ENCODE measurements at places on chromosomes 3 and 15. TPM values are rescaled to one million over a fixed set of nuclear protein-coding genes. Genes with fewer than 3 reads are reported as not detected.

DNA sequence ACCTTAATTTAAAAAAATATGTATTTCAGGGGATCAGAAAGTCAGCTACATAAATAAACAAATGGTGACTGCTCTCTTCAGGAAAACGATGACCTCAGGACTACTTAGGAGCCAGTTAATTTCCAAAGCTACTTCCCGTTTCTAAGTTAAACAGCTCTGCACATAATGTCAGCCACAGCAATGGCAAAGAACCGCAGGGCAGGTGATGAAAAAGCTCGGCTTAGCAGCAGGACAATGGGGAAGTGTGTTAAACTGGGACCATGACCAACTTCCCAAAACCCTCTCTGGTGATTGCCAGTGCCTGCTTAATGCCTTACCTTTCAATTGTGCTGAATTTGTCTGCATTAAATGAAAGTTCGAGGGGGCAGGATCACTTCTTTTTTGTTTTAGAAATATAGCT, 258.9 kb downstream of the FHIT start:
- no peak for DNase-seq

DNA sequence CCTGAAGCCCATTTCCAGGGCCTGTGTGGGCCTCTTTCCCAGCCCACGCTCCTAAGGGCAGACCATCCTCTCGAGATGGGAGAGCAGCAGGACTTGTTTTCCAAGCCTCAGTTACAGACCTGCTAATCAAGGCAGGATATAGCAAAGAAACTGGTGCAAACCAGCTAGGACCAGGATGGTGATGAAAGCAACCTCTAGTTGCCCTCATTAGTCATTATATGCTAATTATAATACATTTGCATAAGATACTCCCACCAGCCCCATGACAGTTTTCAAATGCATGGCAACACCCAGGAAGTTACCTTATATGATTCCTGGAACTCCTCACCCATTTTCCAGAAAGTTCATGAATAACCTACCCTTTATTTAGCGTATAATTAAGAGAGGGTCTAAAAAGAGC, 34.4 kb upstream of the TRH start:
- DNase-seq: peak; percentile 42

DNA sequence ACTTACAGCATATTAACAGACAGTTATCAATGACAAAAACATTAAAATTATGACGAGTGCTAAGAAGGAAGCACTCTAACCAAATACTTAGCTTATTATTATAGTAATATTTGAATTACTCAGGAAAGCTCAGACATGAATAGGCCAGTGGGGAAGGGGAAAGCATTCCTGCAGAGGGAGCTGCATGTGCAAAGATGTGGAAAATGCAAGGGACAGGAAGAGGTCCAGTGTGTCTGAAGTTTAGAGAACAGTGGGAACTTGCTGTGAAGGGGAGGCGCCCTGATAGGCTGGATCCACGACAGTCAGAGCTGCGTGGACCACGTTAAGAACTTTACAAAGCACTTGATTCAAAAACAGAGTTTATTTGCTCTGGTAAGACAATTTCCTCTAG, 1.2 kb upstream of the SPICE1 start:
- peak; percentile 5 for DNase-seq

- DNase-seq: peak; percentile 29
These were observed 44.1 kb downstream of the CTXND1 start for GRCh38 chr15:80207887-80208286.

DNA sequence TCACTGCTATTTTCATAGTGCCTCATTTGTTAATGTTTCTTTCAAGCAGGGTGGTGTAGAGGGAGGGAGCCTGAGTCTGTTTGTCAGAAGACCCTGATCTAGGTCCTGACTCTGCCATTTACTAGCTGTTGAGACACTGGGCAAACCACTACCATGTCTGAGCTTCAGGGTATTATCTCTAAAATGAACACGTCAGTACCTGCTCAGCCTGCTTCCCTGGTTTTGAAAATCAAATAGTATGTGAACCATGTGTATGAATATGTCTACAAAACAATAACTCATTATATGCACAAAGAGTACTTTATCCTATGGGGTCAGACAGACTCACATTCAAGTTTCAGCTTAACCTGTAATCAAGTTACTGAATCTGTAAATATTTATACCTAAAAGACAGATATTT, 25.1 kb downstream of the SYNPR start:
- DNase-seq: no peak

HIGD2B gene
- not detected for polyA plus RNA-seq

GRCh38 chr3:177421481-177421785, 224.2 kb upstream of the TBL1XR1 start:
- DNase-seq: no peak

- no peak for DNase-seq
These were observed 24.9 kb upstream of the SENP5 start for GRCh38 chr3:196842567-196843434.

- peak; percentile 74 for DNase-seq
These were observed 82.9 kb upstream of the THBS1 start for GRCh38 chr15:39497759-39498565.

GRCh38 chr15:40240619-40241221, 1.9 kb downstream of the PAK6 start:
- DNase-seq: no peak

DNA sequence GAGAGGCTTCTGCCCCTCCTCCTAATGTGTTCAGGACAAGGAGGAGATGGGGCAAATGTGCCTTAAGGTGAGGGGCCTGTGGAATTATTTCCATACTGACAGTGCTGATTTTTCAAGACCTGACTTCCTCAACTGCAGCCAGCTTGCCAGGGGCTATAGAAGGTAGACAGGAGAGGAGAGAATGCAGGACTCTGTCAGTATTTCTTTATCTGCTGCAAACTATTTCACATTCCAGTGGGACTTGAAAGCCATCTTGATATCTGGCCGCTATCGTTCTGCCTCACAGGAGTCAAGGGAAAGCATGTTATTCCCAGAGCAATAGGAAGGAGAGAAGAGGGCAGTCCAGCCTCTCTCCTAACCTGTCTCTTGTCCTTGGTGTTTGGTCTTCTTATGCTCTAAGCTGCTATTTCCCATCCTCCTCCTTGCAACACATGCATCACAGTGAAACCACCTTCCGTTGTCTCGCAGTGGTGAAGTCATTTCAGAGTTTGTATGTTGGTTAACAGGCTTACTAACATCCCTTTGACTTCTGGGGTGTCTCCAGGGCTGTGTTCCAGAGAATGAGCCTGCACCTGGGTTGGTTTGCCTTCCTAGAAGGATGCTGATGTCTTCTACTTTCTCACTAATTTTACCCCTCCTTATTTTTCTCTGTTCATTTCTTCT, 95.1 kb upstream of the MRPS22 start:
- no peak for DNase-seq

PRR20G gene
- polyA plus RNA-seq: not detected

DNA sequence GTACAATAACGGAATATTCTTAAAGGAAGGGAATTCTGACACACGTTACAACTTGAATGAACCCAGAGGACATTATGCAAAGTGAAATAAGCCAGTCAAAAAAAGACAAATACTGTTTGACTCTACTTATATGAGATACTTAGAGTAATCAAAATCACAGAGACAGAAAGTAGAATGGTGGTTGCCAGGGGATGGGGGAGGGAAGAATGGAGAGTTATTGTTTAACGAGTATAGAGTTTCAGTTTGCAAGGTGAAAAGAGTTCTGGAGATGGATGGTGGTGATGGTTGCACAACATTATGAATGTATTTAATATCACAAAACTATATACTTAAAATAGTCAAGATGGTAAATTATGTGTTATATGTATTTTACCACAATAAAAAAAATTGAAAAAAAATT, 112.9 kb upstream of the ARHGEF3 start:
- no peak for DNase-seq

TRPM1 gene
- polyA plus RNA-seq: not detected

- peak; percentile 21 for DNase-seq
These were observed 148.6 kb upstream of the CDIN1 start for GRCh38 chr15:36430726-36431265.

CYP1A2 gene
- polyA plus RNA-seq: not detected

THUMPD3 gene
- polyA plus RNA-seq: 28.5 TPM

GRCh38 chr3:184299488-184300377, 692 bp downstream of the PSMD2 start:
- peak; percentile 86 for DNase-seq

- no peak for DNase-seq
These were observed 27.6 kb downstream of the ABHD5 start for GRCh38 chr3:43718296-43718695.

DNA sequence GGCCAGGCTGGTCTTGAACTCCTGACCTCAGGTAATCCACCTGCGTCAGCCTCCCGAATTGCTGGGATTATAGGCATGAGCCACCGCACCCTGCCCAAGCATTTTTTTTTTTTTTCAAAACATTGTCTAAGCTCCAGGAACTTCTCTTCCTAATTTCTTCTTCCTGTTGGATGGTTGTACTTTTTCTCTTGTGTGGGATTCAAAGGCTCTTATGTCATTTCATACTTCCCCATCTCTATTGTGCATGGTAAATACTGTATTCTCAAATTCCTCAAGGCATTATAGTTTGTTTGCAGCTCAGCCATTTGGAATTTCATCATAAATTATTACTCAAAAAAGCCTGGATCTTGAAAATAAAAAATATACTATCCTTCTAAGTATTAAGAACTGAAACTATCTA, 199.1 kb upstream of the GADL1 start:
- DNase-seq: peak; percentile 20

LDHAL6B gene
- polyA plus RNA-seq: 0.25 TPM

- peak; percentile 81 for DNase-seq
These were observed 64.0 kb upstream of the AKAP13 start for GRCh38 chr15:85316244-85316934.

DNA sequence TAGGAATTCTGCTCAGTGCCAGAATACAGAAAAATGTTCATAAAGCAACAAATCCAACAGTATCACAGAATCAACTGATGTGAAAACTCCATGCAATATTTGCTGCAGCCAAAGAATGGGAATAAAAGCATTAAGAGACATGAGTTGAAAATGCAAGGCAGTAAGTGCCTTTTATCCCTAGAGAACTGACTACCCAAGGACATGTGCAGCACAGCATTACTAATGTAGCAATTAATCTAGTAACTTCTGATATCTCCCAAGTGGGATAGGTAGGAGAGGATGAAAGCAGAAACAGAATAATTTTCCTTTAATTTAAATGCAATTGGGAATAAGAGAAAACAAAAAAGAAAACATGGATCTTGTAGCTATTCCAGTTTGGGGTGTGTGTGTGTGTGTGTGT, 497.5 kb upstream of the CBLB start:
- no peak for DNase-seq

DNA sequence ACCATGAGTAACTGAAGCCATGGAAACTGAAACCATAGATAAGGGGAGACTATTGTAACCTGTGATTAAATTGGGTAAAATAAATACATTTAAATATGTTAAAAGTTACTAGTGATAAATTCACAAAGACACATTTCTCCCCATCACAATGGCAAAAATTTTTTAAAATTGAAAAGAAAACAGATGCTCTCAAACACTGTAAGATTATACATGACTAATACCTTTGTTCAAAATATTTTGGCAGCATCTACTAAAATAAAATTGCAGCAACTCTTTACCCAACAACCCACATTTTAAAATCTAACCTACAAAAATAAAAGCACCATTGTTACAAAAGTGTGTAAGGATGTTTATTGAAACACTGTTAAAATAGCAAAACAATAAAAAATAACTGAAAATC, 93.3 kb downstream of the CLASP2 start:
- peak; percentile 21 for DNase-seq

CP gene
- polyA plus RNA-seq: not detected

DNA sequence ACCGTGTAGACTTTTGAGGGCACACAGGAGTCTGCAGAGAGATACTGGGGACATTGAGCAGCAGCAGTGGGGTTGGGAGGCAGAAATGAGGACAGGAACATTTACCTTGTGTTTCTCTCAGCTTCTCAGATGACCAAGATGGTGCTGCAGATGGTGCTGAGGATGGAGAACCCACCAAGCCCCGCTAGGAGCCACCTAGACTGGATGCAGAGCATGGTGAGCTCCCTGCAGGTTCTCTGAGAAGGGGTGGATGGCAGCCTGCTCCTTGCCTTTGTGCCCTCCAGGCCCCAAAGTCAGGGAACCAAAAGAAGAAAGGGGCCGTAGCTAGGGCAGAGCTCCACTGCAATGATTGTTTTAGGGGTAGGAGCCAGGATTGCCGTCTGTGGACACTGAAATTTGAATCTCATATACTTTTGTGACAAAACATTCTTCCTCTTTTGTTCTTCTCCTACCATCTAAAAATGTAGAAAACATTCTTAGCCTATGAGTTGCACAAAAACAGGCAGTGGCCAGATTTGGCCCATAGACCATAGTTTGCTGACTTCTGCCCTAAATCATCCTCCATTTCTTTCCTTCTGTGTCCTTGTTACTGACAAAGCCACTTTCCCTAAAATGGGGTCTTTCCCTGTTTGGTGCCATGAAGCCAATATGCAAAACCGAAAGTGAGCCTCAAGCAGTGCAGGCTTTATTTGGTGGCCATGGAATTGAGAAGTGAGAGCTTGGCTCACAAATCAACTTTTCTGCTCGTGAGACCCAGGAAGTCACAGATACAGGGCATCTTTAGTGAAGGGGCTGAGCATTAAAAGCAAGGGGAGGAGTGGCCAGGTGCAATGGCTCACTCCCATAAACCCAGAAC, 11.9 kb upstream of the MUC20 start:
- peak; percentile 31 for DNase-seq

GRCh38 chr3:9196020-9196419, 53.4 kb downstream of the SRGAP3 start:
- no peak for DNase-seq

DNA sequence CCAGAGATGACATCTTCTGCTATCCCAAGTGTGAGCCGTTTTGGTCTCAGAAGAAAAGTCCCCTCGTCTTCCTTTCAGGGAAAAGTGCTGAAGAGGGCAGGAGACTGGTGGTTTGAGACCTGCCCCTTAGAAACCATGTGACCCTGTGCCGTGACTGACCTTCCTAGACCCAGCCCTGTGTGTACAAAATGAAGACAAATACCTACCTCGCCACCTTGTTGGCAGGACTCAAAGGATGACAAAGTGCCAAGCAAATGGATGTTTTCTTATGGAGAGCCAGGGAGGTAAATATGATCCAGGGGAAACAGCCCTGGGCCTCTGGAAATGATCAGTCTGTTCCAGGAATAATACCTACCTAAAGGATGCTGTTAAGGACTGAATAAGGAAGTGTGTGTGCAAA, 41.3 kb downstream of the FAM174B start:
- DNase-seq: no peak

DNA sequence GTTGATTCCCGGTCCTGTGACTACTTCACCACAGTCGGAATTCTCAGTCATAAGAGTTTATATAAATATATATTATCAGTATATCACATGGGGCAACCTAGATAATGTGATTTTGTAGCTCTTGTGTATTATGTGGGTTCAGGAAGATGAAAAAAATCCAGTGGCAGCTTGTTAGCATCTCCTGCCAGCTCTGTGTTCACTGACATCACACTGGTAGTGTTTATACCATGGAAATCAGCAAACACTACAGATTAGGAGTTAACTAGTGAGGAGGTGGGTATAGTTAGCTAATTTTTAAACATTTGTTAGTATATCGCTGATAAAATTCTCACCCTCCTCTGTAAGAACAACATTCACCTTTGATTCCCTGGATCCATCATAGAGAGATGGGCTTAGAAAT, 44.5 kb upstream of the KCNMB2 start:
- DNase-seq: no peak

GRCh38 chr3:194095464-194095863, 40.5 kb upstream of the HES1 start:
- DNase-seq: no peak

- DNase-seq: peak; percentile 43
These were observed 123.6 kb downstream of the MBNL1 start for GRCh38 chr3:152392272-152392880.

MAP1A gene
- polyA plus RNA-seq: 31.5 TPM

DUSP7 gene
- 5.8 TPM for polyA plus RNA-seq

IQCF5 gene
- not detected for polyA plus RNA-seq

Data from GM23248 (cell line).